ENCODE measurements at places on chromosomes 6 and 20.

DNA sequence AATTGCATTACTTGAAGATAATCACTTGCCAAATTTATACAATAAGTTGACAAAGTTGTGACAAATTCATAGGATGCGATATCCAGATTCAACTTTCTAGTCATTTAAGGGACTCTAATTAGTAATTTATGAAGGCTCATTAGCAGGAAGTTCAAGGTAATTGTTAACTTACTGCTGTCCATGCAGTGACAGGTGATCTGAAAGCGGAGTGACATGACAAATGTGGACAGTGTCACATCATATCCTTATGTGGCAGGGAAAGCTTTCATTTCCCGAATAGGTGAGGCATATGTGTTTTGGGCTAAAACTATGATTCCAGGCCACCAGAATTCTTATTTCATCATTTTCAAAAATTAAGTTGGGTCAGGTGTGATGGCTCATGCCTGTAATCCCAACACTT lies 115.9 kb upstream of the BMP2 start:
- DNase-seq: no peak

DNA sequence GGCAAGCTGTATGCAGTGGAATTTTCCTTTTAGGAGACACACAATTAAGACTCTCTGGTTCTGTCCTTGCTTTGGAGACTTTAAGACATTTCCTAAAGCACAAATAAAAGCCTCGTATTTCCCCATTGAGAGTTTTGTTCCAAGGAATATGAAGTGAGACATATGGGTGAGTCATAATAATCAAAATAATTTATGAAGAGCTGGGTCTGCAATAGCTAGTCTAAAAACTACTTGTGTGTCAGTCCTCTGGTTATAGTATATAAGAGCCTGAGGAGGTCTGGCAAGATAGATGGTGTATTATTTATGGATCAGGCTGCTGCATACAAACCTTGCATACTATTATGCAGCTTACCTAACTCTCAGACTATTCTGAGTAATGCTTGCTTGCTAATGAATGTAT lies 142.6 kb downstream of the ADGRG6 start:
- no peak for DNase-seq

DNA sequence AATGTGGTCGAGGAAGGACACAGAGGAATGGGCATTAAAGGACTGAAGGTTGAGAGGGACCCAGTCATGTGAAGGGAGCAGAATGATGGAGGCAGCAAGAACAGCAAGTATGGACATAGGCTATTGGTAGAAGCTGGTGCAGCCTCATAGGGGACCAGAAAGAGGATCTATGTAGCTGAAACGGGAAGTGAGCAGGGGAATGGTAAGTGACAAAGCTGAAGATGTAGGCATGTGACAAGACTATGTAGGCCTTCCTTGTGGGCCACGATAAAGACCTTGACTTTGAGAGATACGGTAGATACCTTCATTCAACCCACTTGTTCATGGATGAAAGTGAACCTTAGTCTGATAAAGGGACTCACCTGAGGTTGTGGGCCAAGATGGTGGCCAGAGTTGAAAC lies 3.5 kb downstream of the CTNNBL1 start:
- DNase-seq: no peak

- no peak for DNase-seq
Measured at GRCh38 chr6:11460837-11461661, 76.5 kb upstream of the TMEM170B start.

- no peak for DNase-seq
Measured at GRCh38 chr20:4584510-4584909, 137.2 kb upstream of the PRND start.
